ENCODE measurements at places on chromosomes 5 and 9. TPM values are rescaled to one million over a fixed set of nuclear protein-coding genes. Genes with fewer than 3 reads are reported as not detected.

- DNase-seq, result no peak
Observed at GRCh38 chr9:4080921-4081895, 218.7 kb downstream of the GLIS3 start.

DNA sequence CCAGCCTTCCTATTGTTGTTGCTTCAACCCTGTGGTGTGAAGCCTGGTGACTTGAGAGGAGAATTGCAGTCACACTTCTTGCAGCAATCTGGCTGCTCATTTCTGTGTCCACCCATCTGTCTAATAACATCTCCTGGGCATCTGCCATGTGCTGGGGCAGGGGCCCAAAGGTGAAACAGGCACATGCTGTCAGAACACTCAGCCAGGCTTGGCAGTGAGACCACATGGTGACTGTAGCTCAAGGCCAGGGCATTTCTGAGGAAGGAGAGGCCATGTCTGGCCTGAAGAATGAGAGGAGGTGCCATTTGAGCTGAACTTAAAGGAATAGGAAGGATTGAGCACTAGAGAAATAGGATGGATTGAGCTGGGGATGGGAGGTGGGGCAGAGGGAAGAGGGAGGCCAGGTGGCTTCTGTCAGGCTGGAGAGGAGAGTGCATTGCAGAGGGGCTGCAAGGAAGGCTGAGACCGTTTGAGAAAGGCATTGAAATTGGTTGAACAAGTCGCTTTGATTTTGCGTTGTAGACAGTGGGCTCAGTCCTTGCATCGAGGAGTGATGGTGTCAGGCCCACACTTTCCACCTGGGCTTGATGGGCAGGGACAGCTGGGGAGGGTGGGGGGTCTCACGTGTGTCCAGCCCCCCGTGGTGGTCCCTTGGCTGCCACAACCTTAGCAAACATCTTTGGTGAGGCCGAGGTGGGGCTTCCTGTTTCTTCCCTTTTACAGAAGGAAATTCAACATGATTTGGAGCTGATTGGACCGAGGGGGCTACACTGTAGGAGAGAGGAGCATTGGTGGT lies 222.4 kb downstream of the CACNA1B start:
- peak; percentile 29 for DNase-seq

DNA sequence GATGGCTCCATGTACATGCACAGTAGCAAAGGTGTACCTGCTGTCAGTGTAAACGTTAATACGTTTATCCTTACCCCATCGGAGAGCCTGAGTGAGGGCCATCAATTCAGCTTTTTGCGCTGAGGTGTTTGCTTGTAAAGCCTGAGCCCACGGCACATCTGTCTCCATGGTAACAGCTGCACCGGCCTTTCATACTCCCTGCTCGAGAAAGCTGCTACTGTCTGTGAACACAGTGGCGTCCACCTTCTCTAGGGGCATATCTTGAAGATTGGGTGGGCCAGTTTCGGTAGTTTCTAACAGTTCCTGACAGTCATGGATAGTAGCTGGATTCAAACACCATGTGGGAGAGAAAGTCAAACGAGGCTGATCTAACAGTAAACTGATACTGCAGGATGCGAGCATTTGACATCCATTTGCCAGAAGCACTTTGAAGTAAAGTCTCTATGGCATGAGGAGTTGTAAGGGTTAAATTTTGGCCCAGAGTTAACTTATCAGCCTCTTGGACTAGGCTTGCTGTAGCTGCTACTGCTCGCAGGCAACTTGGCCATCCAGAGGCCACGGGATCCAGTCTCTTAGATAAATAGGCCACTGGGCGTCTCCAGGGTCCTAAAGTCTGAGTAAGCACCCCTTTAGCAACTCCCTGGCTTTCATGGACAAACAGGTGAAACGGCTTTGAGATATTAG lies 21.0 kb upstream of the RHOBTB3 start:
- DNase-seq, result peak; percentile 55

- DNase-seq, result no peak
Observed at GRCh38 chr9:109498195-109499092, at the start of gene PTPN3. Gene PTPN3, minus strand, starts transcription at chr9:109498307. Its CDS starts 34,873 bp downstream, at chr9:109463434.

GRCh38 chr5:40033411-40033810 lies 608.6 kb upstream of the DAB2 start:
- no peak for DNase-seq

DNA sequence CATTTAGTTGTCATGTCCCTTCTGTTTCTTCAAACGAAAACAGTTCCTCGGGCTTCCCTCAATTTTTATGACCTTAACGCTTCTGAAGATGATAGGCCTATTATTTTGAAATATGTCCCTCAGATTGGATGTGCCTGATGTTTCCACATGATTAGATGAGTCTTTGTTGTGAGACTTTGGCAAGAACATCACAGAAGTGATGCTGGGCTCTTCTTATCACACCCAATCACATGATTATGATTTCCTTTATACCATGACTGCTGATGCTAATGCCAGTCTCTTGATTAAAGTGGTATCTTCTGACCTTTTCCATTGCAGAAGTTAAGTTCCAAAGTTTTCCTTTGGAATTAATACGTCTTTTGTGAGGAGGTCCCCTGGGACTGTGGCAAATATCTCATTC lies 175.7 kb downstream of the SAXO1 start:
- no peak for DNase-seq

DNA sequence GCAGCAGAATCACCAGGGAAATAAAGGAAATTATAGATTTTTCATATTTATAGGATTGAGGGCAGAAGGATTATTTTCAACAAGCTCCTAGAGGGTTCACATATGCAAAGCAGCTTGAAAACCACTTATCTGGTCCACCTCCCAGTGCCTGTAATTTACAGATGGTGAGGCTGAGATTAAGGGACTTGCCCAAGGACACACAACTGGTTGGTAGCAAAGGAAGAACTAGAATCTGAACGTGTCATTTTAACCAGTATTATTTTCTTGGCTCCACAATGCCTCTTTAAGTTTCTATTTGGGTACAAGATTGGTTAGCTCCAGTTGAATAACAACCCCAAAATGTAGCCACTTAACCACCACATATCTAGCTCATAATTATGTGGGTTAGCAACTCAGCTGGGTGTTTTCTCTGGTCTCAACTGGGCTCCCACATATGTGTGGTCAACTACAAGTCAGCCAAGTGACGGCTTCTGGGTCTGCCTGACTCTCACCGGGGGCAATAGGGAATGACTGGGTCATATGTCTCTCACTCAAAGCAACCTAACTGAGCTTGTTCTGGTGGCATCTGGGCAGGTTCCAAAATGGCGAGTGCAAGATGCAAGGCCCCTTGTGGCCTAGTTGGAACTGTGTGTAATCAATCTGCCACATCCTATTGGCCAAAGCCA lies 127.7 kb downstream of the ZDHHC21 start:
- no peak for DNase-seq

DNA sequence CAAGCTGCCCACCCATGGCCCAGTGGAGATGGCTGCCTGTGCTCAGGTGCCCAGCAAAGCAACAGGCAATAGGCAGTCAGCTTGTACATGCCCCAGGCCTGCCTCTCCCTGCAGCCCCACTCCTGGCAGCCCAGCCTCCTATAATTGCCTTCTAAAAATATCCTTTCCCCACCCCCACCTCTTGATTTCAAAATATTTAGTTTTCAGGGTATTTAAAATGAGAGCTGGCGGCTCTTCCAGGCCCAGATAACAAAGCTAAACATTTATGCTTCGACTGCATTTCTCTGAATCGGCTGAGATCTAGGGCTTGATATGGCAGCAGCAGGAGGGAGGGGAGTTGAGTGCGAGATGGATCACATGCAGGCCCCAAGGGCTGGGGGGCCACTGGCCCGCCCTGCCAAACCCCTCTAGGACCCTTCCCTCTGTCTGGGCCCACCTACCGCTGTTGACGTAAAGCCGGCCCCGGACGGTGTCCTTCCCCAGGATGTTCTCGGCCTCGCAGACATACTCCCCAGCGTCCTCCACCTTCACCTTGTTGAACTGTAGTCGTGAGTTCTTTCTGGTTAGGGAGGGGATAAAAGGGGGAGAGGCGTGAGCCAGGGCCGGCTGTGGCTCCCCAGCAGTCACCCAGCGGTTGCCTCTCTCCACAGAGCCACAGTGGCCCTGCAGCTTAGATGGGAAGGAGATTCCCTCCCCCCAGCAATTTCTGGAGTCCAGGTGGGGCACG lies 85.0 kb downstream of the PSD2 start:
- no peak for DNase-seq

DNA sequence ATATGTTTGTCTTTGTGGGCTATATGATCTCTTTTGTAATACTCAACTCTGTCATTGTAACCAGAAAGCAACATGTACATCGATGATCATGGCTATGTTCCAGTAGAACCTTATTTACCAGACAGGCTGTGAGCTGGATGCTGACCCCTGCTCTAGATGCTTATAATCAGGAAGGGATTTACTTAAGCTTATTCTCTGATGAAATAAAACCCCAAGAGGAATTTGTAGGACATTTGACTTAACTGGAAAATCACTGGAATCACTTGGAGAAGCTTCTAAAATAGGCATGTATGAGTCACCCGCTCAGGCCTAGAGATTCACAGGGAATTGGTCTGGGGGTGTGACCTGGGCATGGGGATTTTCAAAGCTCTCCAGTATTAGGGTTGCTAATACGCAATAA lies 285.8 kb upstream of the ZNF608 start:
- no peak for DNase-seq

GRCh38 chr5:162393534-162393933 lies 326.0 kb downstream of the GABRG2 start:
- DNase-seq, result no peak

GRCh38 chr9:109880276-109881169 lies 100.5 kb downstream of the PALM2AKAP2 start:
- DNase-seq, result no peak

GRCh38 chr5:123176938-123177275 lies 87.9 kb downstream of the PRDM6 start:
- no peak for DNase-seq

DNA sequence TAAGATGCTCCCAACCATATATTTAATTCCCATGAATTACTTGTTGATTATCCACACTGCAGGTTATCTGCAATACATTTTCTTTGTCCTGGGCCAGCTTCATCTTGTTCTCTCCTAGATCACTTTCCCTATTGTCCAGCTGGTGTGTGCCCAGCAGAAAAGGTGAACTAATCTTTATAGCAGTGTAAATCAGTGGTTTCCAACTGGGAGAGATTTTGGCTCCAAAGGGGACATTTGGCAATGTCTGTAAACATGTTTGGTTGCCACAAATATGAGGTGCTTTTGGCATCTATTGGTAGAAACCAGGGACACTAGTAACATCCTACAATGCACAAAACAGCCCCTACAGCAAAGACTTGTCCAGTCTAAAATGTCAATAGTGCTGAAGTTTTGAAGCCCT lies 20.1 kb upstream of the ERBIN start:
- DNase-seq, result no peak

Gene SAXO1
- not detected for total RNA-seq

- DNase-seq, result no peak
Observed at GRCh38 chr5:34014626-34015025, 6.8 kb upstream of the AMACR start.

Gene FBXL7
- total RNA-seq, result 1.1 TPM

Measured in left lobe of liver (tissue), 2 donors.